ENCODE measurements at places on chromosomes 11 and 22.
A peak's percentile ranks its signal among the peaks of the same experiment; 100 is the strongest.

GRCh38 chr22:40178417-40179409 lies 988 bp downstream of the TNRC6B start:
- no peak for DNase-seq

DNA sequence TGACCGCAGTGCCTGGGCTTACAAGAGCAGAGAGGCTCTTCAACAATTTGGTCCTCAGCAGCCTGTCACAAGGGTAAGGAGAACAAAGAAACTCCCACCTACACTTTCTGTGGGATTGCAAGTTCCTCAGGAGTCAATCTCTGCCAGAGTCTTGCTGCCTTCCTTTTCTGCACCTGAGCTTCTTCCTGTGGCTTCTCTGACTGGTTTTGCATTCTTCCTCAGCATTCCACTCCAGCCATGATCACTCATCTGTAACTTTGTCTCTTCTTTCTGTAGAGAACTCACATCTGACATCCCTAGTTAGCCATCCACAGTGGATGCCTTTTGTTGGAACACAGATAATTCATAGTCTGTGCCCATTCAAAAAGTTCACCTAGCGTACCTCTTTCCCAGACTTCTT lies 14.2 kb upstream of the OR6A2 start:
- no peak for DNase-seq

- DNase-seq, result no peak
Measured at GRCh38 chr22:21972293-21972779, 10.3 kb downstream of the TOP3B start.

DNA sequence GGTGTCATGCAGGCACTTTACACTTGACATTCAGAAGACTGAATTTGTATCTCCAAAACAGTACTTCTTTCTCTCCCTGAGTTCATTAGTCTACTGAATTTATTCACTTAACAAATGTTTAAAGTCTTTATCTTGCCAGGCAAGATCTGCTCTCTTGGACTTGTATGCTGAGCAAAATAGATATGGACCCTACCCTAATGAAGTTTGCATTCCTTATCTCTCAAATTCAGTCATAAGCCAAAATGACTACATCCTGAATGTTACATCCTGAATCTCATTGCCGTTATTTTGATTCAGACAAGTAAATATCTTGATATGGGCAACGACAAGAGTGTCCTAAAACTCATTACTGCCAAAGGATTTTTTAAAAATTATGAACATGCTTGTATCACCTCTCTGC lies 29.7 kb downstream of the FAR1 start:
- no peak for DNase-seq

GRCh38 chr11:126943316-126943715 lies 57.3 kb downstream of the KIRREL3 start:
- DNase-seq, result no peak

- DNase-seq, result peak; percentile 58
Measured at GRCh38 chr11:68855205-68855981, 13.7 kb upstream of the CPT1A start.
